CD4-positive, alpha-beta T cell treated with Interferon alpha-2 for 1 hour (primary cell): ENCODE measurements at places on chromosomes 16 and 17.

- no peak for DNase-seq
Observed at GRCh38 chr16:87642491-87642890, 40.2 kb downstream of the JPH3 start.

DNA sequence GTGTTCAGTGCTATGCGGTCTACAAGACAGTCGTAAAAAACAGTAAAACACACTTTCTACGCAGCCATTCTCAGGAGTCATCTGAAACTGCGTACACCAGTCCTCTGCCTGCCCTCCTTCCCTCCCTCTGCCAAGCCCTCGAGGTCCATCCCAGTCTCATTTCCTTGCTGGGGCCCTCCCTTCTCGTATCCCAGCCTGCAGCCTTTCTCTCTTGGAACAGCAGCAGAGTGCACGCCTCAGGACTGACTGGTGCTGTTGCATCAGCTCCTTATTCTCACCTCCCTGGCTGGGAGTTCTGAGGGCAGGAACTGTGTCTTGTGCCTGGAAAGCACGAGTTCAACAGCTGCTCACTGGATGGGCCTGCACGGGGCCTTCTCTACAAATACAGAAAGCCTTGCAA lies 12.5 kb downstream of the FAHD1 start:
- DNase-seq = no peak

- no peak for DNase-seq
Observed at GRCh38 chr17:76189741-76190140, 48.7 kb upstream of the FOXJ1 start.

- no peak for DNase-seq
Observed at GRCh38 chr16:80607204-80607603, 66.4 kb downstream of the DYNLRB2 start.

DNA sequence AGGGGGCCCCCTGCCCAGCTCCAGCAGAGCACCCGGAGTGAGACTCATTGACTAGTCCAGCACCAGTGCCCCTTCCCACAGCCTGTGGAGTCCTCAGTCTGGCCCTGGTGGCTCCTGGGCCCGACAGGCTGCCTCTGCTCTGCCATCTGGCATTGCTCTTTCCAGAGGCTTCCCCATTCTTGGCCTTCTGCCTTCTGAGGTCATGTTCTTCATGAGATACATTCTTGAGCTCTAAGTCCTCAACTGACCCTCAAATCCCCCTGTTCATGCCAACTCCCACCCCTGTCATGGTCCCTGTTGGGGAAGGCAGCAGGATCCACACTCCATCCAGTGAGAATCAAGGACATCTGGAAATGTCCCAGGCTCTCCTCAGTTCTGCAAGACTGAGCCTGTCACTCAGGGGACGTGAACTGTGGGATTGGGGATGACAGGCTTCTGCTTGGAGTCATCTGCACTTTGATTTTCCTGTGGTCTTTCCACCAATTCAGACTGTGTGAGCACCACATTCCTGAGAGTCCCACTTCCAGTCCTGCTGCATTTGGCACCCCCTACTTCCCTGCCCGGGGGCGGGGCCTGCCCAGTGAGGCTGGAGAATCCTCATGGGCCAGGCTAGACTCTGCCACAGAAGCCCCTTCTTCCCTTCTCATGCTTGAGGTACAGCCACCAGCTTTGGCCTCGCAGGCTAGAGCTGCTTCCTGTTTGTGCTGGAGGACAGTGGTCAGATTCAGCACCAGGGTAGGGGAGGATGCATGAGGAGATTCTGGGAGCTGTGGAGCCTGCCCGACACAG lies 2.7 kb downstream of the TRPV2 start:
- DNase-seq = no peak

GRCh38 chr17:66270106-66270505 lies 32.3 kb upstream of the PRKCA start:
- DNase-seq = no peak

GRCh38 chr17:81115749-81116464 lies 49.4 kb upstream of the PVALEF start:
- DNase-seq = no peak

DNA sequence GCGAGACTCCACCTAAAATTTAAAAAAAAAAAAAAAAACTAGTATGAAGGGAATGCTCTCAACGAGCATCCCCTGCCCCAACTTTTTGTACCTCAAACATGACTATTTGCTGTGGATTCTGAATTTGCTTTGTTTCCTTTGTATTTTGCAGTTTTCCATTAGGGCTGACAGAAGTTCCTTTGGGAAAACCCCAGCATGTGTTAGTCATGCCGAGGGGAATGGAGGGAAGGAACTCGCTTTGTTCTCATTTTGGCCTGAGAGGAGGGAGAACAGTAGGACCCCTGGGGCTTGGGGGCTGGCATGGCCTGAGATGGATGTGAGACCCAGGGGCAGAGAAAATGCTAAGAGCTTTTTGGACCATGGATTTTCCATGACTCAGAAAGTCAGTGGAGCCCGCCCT lies 20.5 kb downstream of the KRT9 start:
- no peak for DNase-seq

GRCh38 chr17:82668631-82669099 lies 20.4 kb upstream of the WDR45B start:
- peak; percentile 52 for DNase-seq

- DNase-seq = no peak
Observed at GRCh38 chr17:3712811-3713463, 10.8 kb upstream of the HASPIN start.

- no peak for DNase-seq
Observed at GRCh38 chr16:28596115-28596630, 677 bp downstream of the SULT1A2 start.

GRCh38 chr17:9498490-9498889 lies 77.1 kb downstream of the STX8 start:
- DNase-seq = no peak

DNA sequence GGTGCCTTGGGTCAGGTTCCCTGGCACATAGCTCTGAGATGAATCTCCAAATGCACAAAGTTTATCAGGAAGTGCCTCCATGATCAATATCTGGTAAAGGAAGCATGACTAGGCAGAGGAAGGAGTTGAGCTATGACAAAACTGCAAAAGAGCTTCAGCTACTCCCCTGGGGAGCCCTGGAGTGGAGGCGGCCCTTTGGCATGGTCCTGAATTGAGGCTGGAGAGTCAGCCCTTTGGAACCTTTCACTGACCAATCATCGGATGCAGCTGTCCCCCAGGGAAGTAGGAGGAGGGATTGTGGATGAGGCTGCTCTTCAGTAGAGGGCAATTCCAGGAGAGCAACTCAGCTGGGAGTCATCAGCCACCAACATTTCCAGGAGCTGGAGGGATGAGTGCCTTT lies 46.1 kb upstream of the NLRP1 start:
- DNase-seq = no peak

DNA sequence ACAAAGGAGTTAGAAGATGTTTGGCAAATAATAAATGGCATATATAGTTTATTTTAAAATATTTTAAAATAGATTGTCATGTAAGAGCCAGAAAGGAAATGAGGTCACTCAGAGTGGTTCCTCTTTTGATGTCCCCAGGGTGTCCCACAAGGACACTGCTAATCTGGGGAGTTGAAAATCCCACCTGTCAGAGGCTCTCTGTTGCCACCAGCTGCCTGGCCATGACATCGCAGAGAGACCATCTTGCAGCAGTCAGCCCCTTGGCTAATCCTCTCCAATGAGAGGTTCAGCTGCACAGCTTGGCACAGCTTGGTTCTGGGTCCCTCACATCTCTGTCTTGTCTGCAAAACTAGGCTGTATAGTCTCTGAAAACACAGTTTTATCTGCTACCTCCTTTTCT lies 11.0 kb upstream of the RBFOX1 start:
- DNase-seq = no peak

DNA sequence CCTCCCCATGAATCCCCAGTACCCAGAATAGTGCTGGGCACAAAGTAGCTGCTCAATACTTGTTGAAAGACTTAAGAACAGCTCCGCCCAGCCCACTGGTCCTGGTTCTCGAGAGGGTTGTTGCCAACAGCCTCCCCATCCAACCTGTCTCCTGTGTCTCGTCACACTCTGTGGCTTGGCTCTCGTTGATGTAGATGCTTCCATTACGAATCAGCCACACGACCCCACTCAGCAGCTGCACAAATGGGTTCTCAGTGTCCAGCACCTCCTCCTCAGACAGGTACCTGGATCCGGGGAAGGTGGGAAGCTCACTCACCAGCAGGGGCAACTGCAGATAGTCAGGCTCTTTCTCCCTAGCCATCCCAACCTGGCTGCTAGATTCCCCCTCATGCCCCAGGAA lies 2.1 kb downstream of the NAGPA start:
- DNase-seq = no peak
